ENCODE measurements at places on chromosomes 11 and 22.

DNA sequence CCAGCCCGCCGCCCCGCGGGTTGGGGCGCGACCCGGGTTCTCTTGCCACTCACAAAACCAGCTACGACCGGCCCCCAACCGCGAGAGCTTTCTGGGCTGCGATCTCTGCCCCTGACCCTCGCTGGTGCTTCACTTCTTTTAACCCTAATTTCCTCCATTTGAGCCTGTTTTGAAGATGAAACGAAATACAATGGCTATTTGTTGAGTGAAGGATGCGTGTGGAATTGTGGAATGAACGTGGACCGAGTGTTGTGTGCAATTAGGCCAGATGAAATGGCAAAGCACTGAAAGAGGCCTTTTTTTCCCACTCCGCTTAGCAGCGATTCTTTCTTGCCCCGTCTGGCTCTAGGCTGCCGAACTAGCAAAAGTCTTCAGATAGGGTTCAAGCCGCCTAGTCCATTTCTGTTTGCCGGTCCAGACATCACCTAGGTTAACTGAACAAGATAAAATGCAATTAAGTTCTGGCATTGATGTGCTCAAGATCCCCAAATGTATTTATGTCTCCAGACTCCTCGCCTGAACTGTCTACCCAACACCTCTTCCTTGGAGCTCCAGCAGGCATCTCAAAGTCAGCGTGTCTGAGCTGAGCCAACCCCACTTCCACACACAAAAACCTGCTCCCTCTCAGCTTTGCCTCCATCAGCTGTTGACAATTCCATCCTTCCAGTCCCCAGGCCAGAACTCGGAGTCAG lies 471 bp upstream of the TMEM184B start:
- no peak for DNase-seq

- DNase-seq = no peak
These were observed 66.7 kb upstream of the CAPRIN1 start for GRCh38 chr11:33984682-33985389.

DNA sequence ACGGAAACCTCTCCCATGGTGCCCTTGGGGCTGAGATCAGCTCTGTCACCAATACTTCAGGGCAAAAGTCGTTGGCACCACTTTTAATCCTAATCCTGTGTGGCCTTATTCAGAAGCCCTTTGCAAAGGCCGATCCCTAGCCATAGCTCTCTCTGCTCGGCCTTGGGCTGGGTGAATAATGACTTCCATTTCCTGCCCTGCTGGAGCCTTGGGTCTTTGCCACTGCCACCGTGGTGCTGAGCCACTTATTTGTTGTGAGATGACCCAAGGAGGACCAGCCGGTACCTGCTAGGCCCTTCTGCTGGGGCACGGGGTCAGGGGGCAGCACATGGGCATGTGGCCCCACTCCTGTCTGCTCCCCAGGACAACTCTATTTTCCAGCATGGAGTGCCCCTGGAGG lies 188.2 kb downstream of the ST3GAL4 start:
- DNase-seq = peak; percentile 73

DNA sequence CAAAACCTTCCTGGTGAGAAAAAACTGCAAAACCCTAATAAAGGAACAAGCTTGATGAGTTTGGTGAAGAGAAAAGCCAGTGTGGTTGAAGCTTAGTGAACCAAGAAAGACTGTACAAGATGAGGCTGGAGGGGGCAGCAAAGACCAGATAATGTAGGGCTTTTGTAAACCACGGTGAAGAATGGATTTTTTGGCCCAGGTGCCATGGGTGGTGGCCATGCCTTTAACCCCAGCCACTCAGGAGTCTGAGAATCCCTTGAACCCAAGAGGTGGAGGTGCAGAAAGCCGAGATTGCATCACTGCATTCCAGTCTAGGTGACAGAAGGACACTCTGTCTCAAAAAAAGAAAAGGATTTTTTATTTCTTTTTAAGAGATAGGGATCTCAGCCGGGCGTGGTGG lies 5.0 kb upstream of the ZDHHC5 start:
- no peak for DNase-seq

Data from adrenal gland (tissue), 19 donors.